ENCODE measurements at places on chromosomes 5 and 9.

DNA sequence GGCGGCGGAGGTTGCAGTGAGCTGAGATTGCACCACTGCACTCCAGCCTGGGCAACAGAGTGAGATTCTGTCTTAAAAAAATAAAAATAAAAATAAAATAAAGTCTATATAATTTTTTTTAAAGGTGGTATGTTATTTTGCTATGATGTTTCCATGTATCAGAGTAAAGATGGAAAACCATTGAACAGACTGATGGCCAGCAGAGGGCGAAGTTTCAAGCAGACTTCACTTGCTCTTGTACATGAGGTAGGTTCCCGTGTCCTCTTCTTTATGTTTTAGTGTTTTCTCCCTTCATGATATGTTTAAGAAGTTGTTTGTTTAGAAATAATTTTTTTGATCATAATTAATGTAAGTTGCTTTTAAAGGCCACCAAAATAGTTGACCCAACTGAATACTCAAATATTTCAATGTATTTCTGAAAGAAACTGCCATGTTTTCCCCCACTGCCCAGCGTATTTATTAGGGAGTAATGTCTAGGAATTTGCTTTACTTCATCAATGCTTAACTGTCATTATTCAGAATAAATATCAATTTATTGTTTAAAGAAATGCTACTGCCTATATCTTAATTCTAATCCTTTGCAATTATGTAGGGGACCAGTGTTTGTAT, 146.4 kb downstream of the HACD4 start:
- peak; percentile 44 for DNase-seq

- DNase-seq = no peak
These were observed 11.6 kb downstream of the NIPSNAP3B start for GRCh38 chr9:104775574-104775936.

- peak; percentile 51 for DNase-seq
These were observed 50.4 kb upstream of the DAB2 start for GRCh38 chr5:39475159-39475571.

DNA sequence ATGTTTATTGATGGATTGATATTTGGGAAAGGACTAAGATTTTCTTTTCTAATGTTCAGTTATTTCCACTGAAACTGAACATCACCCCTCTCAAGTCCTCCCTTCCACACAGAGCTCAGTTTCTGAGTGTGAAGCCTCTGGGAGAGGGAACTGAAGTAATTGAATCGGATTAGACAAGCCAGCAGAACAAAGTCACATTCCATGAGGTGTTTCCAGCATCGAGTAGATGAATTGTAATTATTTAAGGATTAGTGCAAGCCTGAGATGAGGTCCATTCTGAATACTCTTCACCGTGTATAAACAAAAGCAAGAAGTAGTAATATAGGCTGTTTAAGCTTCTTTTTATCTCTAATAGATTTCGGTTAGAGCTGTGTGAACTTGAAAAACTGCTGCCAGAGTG, 2060.5 kb downstream of the MAT2B start:
- DNase-seq = no peak

DNA sequence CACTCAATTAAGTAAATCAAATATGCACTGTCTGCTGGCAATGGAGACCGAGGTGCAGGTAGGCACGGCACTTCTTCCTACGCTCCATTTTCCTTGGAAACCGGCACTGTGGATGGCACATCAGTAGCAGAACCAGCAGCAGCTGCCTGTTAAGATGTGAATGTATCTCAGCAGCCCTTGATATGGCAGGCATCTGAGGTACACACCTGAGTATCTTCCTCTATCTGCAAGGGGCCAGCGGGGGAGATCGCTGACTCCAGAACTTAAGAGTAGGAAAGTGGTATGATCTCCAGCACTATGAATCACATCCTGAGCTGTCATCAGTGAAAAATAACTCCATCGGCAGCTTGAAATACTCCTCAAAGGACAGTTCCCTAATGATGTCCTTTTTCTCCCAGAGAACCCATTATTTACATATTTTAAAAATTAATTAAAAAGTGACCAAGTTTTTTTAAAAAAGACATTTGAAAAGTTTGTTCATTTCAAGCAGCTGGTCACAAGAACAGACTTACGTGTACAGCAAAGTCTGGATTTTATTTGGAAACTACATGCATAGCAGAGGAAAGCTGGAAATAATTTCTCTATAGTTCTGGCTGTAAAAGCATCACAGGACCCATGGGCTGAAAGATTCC, 97.1 kb downstream of the ADAMTS12 start:
- DNase-seq = no peak

GRCh38 chr9:84893419-84894128, 224.0 kb downstream of the NTRK2 start:
- DNase-seq = no peak

GRCh38 chr9:78606001-78606379, 309.1 kb downstream of the PSAT1 start:
- DNase-seq = no peak

- DNase-seq = no peak
These were observed 34.7 kb upstream of the DPYSL3 start for GRCh38 chr5:147544556-147544955.

GRCh38 chr9:137240318-137240840, 708 bp upstream of the TUBB4B start:
- DNase-seq = peak; percentile 88

All from femur (tissue), 1 donor.